Stimulated activated CD4-positive, alpha-beta T cell treated with anti-CD3 and anti-CD28 coated beads, Interleukin-1b, Interleukin-23, amount 100 ng/mL, for 4 hours (primary cell): ENCODE measurements at places on chromosomes 1 and 21.

DNA sequence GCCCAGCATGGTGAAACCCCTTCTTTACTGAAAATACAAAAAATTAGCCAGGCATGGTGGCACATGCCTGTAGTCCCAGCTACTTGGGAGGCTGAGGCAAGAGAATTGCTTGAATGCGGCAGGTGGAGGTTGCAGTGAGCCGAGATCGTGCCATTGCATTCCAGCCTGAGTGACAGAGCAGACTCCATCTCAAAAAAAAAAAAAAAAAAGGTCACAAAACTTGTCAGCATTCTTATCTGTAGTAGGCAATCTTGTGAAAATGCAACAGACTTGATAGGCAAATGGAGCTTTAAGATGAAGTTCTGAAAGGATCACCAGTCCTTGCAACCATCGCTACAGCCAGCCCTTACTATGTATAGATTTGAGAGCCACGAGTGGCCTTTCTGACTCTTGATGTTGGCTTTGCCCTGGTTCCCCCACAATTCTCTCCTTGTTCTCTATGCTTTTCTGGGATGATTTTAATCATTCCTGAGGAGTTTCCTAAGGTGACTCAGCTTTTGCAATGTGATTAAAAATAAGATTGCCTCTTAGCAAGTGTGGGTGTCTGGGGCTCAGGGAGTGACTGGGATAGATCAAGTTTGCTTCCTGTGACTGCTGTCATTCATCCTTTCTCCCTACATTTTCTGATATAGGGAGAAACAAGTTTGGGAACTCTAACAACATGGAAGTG lies 7.1 kb upstream of the MAP1LC3C start:
- no peak for DNase-seq

GRCh38 chr1:230392920-230393521 lies 33.1 kb downstream of the PGBD5 start:
- DNase-seq = no peak

- DNase-seq = no peak
Measured at GRCh38 chr1:246095443-246095842, 411.6 kb downstream of the SMYD3 start.

- no peak for DNase-seq
Measured at GRCh38 chr1:5001466-5001865, 347.1 kb downstream of the AJAP1 start.

GRCh38 chr1:20348326-20348915 lies 57.7 kb downstream of the VWA5B1 start:
- DNase-seq = no peak

GRCh38 chr1:186700722-186701121 lies 20.5 kb upstream of the PTGS2 start:
- DNase-seq = no peak

- DNase-seq = no peak
Measured at GRCh38 chr1:215479567-215479966, 87.5 kb upstream of the KCTD3 start.

DNA sequence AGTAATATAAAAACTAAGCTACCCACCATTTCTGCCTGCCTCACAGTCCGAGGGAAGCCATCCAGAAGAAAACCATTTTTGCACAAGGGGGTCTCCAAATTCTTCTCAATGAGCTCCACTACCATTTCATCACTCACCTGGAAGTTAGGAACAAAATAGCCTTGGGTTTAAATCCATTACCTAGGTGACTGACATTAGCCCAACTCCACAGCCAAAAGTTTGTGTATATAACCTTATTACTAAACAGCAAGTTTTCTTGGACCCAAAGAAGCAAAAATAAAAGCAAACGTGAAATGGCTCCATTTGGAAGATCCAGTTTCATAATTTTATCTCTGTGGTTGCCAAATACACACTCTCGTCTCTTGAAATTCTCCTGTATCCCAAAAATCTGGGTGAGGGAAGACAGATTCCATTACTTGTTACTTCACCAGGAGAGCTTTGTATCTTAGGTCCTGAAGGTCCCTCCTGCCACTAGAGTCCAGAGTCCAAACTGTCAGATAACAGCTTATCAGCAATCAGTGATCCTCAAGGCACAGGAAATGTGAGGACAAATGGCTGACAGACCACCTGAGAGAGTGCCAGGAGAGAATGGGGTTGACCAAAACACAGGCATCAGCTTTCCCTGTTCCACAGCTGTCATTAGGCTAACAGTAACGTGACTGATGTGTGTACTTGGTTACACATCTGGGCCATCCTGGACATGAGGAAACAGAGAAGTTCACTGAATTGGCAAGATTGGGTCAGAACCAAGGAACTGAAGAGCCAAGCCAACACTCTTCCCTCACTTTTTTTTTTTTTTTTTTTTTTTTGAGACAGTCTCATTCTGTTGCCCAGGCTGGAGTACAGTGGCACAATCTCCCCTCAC lies 14.9 kb downstream of the AK2 start:
- DNase-seq = no peak

DNA sequence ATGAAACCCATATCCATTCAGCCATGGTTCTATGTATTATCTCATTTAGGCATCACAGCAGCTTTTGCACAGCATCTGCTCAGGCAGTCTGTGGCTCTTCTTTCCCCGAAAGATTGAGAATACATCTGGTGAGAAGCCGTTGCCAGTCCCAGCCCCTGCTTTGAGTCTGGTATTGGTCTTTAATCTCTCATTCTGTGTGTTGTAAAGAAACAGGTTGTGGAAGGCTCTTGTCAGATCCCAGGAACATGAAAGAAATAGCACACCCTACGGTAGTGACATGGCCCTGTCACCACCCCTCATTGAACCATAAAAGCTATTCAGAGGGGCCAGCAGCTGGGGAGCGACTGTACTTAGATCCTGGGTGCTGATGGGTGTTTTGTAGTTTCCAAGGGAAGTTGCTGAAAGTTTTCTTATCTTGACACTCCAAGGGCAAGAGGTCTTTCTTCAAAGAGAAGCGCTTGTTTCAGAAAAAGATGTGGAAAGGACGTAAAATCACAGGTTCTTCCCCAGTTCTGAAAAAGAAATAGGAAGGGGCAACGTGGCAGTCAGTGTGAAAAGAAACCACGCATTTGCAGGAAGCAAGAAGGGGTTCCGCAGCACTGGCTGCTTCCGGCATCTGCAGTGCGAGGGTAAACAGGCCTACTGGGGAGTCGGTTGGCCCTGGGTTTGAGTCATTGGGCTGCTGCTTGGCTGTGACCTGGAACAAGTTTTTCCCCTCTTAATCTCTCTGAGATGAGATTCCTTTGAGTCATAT lies 145.0 kb downstream of the DHRS3 start:
- peak; percentile 64 for DNase-seq

DNA sequence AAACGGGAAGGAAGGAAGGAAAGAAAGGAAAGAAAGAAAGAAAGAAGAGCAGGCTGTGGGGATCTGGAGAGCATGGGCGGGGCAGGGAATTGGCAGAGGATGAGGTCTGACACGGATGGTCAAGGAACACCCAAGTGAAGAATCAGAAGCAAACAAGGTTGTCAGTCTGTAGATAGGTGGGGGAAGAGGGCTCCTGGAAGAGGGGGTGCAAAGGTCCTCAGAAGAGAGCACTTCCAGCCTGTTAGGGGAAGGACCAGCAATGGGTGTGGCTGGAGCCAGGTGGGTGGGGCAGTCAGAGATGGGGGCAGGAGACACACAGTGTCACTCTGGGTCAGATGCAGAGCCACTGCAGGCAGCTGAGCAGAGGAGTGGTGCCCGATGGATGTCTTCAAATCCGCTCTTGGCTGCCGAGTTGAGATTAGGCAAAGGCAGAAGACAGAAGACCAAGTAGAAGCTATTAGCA lies 11.0 kb upstream of the PLA2G2C start:
- DNase-seq = no peak

- DNase-seq = no peak
Measured at GRCh38 chr1:41560931-41561330, 76.4 kb upstream of the EDN2 start.

GRCh38 chr1:239733995-239734394 lies 347.6 kb downstream of the CHRM3 start:
- DNase-seq = no peak

DNA sequence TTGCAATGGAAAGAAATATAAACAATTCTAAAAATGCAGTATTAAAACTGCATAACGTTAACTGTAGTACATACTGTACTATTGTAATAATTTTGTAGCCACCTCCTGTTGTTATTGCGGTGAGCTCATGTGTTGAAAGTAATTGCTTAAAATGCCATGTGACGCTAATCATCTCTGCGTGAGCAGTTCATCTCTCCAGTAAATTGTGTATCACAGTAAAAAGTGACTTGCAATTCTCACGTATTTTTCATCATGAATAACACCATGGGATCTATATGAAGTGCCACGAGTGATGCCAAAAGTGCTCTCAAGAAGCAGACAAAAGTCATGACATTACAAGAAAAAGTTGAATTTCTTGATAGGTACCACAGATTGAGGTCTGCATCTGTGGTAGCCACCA lies 82.4 kb upstream of the CYYR1 start:
- DNase-seq = no peak

DNA sequence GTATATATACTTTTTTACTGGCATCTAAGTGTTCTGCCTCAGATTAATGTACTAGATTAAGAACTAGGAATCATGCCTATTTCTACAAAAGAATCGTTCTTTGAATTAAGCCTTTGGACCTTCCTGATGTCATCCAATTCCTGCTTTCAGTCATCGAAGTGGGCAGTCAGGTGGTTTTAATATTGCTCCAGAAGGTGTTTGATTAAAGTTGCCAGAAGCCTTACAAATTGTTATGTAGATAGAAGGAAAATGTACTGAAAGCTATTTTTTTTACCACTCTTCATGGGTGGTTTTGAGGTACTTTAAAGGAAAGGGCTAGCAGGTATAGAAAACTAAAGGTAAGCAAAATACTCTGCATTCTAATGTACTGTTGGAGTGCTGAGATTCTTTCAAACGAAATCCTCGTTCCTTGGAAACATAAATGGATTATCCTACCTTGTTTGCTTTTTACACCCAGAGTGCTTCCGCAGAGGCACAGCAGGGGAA lies 716 bp downstream of the CTBS start:
- no peak for DNase-seq

- DNase-seq = no peak
Measured at GRCh38 chr1:242033447-242033846, 34.5 kb upstream of the MAP1LC3C start.

GRCh38 chr1:181296180-181296579 lies 187.1 kb upstream of the CACNA1E start:
- no peak for DNase-seq

GRCh38 chr1:175820456-175821025 lies 77.1 kb upstream of the TNR start:
- DNase-seq = no peak

GRCh38 chr21:39484711-39485276 lies 33.0 kb downstream of the SH3BGR start:
- DNase-seq = no peak

GRCh38 chr1:55198044-55198443 lies 17.1 kb downstream of the USP24 start:
- DNase-seq = no peak

DNA sequence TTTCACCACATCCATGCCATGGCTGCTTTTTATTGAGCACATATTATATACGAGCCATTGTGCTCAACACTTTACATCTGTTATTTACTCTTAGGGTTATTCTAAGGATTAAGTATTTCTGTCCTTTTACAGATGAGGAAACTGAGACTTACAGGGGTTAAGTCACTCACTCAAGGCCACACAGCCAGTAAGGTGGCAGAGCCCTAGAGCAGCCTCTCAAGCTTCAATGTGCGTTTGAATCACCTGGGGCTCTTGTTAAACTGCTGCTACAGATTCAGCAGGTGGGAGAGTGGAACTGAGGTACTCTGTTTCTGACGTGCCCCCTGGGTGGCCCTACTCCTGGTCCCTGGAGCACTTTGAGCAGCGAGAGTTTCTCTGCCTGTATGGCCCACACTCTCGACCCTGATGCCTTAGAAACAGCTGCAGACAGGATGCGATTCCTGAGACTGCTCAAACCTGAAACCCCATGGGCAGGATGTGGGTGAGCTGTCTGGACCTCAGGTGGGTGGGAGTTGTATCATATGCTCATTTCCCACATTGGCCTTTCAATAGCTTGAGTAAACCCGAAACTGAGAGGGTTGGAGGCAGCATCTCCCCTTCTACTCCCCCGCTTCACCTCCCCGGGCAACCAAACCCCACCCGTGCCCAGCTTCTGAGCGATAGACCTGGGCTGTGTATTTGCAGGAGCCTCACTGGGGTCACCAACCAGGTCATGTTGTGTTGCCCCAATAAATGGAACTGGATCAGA lies 59.3 kb downstream of the MAN1C1 start:
- peak; percentile 53 for DNase-seq

- no peak for DNase-seq
Measured at GRCh38 chr1:186206048-186206570, 168.9 kb downstream of the TPR start.

GRCh38 chr1:230905733-230906132 lies 37.4 kb upstream of the C1orf198 start:
- no peak for DNase-seq

DNA sequence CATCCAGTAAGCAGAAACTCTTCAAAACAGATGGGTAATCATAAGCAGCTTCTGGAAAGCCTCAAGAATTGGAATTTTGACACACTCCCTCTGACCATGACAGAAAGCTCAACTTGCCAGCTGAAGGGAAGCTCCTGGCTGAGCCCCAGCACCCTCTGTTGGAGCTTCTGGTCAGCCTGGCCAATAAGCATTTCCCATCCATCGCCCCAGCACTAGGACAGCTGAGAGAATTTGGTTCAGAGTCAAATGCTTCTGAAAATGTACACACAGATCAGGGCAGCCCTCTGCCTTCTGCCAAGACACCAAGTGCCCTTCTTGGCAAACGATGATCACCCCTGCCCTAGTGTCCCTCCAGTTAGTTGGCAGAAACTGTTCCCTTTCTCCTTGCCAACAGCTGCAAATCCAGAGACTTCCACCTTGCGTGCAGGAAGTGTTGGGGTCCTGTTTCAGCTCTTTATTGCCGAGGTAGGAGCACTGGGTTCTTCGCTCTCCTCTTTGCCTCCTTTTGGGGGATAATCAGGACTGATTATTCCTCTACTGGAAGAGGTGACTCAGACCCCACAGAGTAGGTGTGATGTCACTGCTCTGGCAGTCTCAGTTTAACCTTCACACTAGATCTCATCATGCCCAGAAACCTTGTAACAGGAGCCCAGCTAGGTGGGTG lies 11.9 kb downstream of the PIGV start:
- DNase-seq = no peak

GRCh38 chr1:22844621-22845020 lies 128.0 kb downstream of the LACTBL1 start:
- DNase-seq = no peak

DNA sequence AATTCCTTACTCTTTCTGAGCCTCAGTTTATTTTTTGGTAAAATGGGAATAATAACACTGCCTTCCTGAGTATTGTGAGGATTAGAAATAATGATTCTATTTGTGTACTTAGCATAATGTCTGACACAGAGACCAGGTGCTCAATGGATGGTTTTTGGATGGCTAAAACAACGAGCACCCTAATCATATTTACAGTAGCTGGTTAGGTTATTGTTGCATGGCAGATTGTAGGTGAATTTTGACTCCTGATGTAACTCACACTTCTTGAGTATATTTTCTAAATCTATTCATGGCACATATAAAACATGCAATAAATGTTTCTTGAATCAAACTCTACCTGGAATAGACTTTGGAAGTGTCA lies 11.9 kb upstream of the DUSP10 start:
- DNase-seq = no peak

GRCh38 chr1:36638268-36638667 lies 155.6 kb upstream of the CSF3R start:
- DNase-seq = no peak
